ENCODE measurements at places on chromosomes 3 and 15.

GRCh38 chr3:191343115-191343514 is 12.8 kb upstream of the UTS2B start:
- no peak for DNase-seq

DNA sequence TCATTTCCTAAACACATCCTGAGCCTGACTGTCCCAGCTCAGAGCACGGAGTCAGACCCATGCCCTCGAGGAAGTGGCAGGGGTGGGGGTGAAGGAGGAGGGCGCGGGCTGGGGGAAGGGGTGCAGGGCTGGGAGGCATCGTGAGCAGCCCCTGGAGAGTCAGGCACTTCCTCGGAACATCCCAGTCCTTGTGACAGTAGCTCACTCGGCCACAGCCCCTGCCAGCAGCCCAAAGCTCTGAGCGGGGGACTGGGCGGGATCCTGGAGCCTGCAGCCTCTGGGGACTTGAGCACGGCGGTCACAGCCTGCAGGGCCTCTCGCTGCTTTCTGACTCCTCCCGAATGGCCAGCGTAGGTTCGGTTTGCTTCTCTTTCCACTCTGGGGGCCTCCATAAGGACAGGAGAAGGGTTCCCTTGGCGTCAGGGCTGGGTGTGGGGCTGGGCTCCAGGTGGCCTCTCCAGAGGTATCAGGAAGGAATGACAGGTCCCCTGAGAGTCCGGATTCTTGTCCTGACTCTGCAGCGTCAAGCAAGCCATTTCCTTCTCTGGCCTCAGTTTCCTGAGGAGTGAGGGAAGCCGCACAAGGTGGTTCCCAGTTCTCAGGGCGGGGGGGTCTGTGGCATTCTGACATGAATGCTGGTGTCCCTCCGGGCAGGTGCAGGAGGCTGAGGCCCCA is 20.9 kb downstream of the PSTPIP1 start:
- DNase-seq: no peak

DNA sequence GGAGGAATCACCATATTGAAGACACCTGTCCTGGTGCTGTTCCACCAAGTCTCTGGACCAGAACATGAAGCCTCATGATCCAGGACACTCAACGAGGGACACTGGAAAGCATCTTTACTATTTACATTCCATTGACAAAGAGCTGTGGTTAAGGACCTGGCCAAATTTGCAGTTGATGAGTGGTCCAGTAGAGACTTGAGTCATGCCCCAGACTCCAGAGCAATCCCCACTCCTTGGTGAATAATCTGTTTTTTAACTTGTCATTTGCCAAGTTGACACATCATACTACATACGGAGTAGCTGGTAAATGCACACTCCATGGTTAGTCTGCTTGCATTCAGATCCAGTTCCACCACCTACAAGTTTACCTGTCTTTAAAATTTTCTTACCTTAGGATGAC is 1.2 kb upstream of the COL6A6 start:
- no peak for DNase-seq

GRCh38 chr3:187838016-187838540 is 92.8 kb upstream of the BCL6 start:
- DNase-seq: no peak

- DNase-seq: no peak
Measured at GRCh38 chr3:129291236-129291886, 12.7 kb downstream of the HMCES start.

GRCh38 chr3:119817583-119818363 is 35.9 kb downstream of the NR1I2 start:
- DNase-seq: no peak

GRCh38 chr3:8441969-8442559 is 59.6 kb upstream of the LMCD1 start:
- no peak for DNase-seq

Measured in stimulated activated CD8-positive, alpha-beta memory T cell treated with anti-CD3 and anti-CD28 coated beads, Interleukin-4, amount 100 ng/mL, for 4 hours (primary cell).